ENCODE measurements at places on chromosomes 5 and 9.

- no peak for DNase-seq
Measured at GRCh38 chr5:74469234-74469994, 171.1 kb downstream of the ENC1 start.

- DNase-seq = peak; percentile 90
Measured at GRCh38 chr5:40798012-40798800, at the start of gene PRKAA1. Gene PRKAA1, minus strand, starts transcription at chr5:40798374. Its CDS starts 185 bp downstream, at chr5:40798189.

- no peak for DNase-seq
Measured at GRCh38 chr9:95425910-95426551, 90.7 kb downstream of the PTCH1 start.

DNA sequence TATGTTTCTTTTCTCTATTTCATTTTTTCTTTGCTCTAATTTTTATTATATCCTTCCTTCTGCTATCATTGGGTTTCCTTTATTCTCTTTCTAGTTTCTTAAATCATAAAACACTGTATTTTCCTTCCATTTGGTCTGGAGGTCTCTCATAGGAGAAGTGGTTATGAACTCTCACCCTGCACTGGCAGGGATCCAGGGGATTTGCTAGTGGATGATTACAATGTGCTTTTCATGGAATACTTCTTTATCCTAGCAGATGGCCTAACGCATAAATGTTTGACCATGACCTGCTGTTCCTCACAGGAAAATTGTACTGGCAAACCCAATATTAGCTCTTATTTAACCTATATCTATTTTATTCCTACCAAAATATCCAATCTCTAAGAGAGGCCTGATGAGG lies 31.5 kb upstream of the SGCD start:
- no peak for DNase-seq

DNA sequence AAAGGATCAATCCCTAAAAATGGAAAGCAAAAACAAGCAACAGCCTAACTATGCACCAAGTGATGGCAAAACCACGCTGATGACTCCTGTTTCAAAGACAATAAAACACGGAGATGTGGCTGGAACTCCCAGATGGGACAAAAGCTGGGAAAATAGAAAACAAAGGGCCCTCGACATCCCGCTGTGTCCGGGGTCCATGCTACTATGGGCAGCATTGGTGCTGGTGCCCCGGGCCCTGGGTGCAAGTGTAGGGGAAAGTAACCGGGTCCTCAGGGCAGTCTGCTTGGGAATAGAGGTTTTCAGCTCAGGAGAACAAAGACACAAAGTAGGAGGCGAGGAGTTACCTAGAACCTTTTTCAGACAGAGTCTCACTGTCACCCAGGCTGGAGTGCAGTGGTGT lies 46.1 kb downstream of the MRPL36 start:
- DNase-seq = no peak

- DNase-seq = no peak
Measured at GRCh38 chr5:41338136-41338675, 124.9 kb upstream of the C6 start.

DNA sequence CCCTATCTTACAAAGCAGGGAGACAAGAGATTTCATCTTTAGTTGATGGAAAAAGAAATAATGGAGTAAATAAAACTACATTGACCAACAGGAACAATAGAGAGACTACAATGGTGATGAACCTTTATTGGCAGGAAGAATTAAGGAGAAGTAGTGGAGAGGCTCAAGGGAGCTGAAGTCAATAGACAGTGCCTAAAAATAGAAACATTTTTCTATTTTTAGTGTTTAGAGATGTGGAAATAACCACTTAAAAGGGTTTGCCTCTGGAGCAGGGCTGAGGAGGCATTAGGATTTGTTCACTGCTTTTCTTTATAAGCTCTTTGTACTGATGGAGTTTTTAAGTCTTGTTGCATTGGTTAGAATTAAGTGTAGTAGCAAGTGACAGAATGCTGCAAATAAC lies 98.4 kb upstream of the ERCC6L2 start:
- DNase-seq = no peak

DNA sequence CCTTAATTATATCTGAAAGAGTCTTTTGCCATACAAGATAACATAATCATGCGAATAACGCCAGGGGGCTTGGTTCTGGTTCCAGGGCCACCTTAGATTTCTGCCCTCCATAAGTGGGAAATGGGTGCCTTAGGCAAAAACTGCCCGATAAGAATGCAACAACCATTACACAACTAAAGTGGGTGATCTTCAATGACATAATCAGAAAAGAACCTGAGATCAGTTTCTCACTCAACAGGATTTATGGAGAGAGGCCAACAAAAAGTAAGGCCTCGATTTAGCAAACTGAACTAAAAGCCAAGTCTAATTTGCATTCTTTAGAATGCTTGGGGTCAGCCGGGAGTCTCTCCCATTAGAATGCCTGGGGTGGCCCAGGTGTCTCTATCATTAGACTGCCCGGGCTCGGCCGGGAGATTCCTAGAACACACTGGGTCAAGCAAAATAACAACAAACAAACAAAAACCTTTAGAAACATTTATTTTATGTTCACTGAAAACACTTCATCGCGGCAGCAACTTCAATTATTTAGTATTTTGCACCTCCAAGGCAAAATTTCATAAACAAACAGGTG lies 194.8 kb downstream of the AUH start:
- DNase-seq = no peak

DNA sequence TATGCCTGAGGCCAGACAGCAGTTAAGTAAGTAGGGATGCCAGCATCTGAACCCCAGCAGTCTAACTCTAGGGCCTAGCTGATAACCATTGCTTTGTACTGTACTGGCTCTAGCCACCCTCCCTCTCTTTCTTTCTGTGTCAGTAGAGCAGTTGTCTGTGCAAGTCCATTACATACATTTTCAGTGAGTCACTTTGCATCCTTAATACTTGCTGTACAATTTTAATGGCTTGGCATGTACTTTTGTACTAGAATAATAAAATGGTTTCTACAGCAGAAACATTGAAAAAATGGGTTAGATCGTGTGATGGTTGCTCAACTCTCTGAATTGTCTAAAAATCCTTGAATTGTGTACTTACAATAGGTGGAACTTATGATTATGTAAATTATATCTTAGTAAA lies 1.5 kb upstream of the TTC39B start:
- no peak for DNase-seq

Data from activated CD4-positive, alpha-beta T cell treated with anti-CD3 and anti-CD28 coated beads, Interleukin-2, amount 50 U/mL, for 16 hours (primary cell).